ENCODE measurements at places on chromosomes 12 and 14. TPM values are rescaled to one million over a fixed set of nuclear protein-coding genes. Genes with fewer than 3 reads are reported as not detected.

DNA sequence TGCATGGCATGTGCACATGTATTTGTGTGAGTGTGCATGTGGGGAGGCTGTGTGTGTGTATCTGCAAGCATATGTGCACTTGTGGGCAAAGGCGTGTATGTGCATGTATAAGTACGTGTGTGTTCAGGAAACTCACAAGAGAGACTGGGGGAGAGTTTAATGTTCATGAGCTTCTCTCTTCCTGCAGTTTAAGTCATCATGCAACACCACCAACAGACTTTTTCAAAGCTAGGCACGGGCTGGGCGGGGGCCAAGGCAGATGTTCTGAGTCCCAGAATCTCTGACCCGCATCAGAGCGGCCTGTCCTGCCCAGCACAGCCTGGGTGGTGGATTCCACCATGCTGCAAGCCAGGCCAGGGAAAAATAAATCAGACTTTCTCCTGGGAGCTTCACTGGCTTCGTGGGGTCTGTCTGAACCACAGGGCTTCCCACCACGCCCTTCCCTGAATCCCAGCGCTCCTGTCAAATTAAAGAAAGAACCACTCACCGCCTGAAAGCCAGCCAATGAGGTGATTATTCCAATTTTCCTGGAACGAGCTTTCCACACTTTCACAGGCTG is 75.7 kb downstream of the PITPNM2 start:
- DNase-seq = no peak

- DNase-seq = no peak
Observed at GRCh38 chr12:66352197-66352596, 49.9 kb downstream of the HELB start.

DNA sequence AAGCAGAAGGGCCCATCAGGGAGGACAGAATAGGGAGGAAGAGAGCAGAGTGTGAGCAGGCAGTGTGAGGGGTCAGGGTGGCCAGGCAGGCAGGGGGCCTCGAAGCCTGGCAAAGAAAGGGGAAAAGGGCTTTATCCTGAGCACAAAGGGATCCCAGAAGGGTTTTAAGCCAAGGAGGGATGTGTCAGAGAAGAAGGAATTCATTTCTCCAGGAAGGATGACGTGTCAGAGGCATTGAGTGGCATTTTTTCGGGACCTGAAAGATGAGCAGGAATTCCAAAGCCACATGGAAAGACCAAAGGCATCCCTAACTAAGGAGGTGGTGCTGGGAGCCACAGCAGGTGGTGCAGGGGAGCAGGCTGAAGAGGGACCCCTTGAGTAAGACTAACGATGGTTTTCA is 132.1 kb downstream of the DICER1 start:
- no peak for DNase-seq

Gene CCDC196
- total RNA-seq = not detected

DNA sequence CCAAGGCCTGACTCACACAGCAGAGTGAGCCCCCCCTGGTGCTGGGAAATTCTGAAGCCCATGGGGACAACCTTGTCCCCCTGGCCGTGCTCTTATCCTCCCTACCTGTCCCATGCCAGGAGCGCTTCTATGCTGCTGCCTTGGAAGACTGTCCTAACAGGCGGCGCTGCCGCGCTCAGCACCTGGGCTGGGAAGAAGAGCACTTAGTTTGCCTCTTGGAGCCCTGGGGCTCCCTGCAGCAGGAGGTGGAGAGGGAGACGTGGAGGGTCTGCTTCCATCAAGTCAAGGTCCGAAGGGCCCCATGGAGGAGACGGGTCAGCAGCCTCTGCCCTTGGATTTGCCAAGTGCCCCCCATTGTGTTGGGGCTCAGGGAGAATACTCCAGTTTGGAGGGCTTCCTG is 300.5 kb downstream of the CACNA1C start:
- no peak for DNase-seq

Gene TSPAN11
- total RNA-seq = 10.0 TPM

GRCh38 chr12:3944620-3945019 is 71.4 kb upstream of the PARP11 start:
- no peak for DNase-seq

GRCh38 chr12:48486261-48486660 is 4.0 kb downstream of the C12orf54 start:
- no peak for DNase-seq

DNA sequence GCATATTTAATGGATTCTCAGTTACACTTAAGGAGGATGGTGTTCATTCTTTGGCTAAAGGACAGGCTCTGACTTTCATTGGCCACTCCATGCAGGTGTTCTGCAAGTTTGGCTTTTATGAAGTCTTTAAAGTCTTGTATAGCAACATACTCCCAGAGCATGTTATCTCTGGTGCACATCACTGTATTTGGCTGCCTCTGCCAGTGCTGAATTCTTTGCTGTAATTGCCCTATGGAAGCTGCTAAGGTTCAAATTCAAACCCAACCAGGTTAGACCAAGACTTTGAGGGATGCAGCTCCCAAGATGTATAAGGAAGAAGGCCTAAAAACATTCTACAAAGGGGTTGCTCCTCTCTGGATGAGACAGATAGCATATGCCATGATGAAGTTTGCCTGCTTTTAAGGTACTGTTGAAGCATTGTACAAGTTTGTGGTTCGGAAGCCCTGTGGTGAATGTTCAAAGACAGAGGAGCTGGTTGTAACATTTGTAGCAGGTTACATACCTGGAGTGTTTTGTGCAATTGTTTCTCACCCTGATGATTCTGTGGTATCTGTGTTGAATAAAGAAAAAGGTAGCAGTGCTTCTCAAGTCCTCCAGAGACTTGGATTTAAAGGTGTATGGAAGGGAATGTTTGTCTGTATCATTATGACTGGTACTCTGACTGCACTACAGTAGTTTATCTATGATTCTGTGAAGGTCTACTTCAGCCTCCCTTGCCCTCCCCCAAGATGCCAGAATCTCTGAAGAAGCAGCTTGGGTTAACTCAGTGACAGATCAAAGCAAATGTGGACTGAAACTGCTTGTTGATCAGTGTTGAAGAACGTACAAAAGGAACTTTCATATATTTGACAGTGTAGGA is 19.4 kb downstream of the TMEM116 start:
- DNase-seq = no peak

Gene MYBPC1
- 398 TPM for total RNA-seq

DNA sequence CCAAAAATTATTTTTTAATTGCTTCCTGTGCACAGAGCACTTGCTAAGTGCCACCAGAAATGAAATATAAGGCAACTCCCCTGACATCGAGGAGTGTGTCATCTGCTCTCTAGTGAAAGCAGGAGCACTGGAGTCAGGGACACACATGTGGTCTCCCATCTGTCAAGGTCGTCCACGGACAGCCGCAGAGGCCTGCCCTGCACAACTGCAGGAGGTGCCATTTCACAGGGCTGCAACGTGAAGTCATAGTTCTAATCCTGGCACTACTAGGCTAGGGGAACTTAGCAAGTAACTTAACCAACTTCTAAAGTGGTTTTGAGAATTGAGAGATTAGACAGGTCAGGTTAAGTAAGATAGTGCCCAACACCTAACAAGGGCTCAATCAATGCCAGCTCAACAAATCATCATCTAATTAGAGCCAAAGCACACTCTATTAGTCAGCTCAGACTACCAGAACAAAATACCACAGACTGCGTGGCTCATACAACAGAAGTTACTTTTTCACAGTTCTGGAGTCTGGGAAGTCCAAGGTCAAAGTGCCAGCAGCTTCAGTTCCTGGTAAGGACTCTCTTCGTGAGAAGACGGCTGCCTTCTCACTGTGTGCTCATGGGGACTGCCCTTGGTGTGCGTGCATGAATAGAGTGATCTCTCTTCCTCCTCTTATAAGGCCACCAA is 30.7 kb downstream of the FOXN3 start:
- DNase-seq = peak; percentile 21

DNA sequence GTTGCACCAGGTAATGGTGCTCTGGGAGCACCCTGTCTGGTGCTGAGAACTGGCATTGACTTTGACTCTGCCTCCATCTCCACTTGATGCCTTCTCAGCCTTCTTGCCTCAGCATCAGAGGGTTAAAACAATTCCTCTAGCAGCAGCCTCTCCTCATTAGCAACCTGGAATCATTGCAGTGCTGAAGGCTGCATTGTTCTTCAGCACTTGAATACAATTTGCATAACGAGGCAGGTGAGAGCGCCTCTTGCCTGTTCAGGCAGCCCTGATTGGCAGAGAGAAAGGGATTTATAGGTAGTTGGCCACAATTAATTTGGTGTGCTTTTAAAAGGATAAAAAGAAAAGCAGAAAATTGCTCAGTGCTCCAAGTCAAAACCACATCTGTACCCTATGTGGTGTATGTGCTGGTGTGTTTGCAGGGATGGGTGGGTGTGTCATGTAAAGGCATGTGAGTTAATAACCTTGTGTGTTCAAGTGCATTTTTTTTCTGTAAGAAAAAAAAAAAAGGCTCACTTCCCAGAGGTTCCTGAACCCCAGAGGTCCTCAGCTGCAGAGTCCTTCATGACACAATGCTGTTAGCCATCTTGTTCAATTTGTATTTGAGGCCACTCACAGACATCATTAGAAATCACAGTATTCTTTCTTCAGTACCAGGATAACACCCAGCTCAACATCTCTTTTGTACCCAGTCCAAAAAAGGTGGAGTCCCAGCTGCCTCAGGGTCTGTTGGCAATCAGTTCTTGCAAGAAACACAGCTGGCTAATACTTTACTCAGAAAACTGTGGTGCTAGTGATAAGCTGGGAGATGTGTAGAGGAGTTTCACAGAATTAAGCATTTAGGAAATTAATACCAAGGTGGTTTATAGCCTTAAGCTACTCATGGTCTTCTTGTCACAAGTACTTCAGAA is 385.6 kb downstream of the GRIN2B start:
- no peak for DNase-seq

DNA sequence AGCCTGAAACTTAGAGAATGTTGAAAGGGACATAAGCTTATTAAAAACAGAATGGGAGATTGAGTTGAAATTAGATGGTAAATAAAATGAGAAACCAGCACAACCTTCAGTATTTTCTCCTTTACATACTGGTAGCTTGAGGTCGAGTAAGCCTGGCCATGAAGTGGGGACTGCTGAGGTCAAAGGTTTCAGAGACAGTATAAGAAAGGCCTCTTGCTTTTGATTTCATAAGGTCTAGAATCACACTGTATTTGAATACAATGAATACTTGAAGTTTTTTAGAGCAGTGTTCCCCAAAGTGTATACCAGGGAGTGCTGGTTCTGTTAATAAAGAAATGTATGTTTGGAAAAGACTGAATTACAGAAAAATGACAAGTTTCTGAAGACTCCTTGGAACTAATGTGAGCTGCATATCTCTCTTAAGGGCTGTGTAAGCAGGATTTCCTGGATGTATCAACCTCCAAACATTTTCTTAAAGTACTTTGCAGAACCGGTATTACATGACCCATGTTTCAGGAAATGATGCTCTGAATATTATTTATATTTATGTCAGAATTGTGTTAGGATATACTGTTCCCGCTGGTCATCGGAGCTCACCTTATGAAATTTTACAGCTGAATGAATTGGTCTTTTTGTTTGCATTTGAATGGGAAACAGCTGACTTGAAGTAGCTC is 85.0 kb downstream of the AKAP6 start:
- DNase-seq = no peak

Gene RGS6
- total RNA-seq = 3.9 TPM

DNA sequence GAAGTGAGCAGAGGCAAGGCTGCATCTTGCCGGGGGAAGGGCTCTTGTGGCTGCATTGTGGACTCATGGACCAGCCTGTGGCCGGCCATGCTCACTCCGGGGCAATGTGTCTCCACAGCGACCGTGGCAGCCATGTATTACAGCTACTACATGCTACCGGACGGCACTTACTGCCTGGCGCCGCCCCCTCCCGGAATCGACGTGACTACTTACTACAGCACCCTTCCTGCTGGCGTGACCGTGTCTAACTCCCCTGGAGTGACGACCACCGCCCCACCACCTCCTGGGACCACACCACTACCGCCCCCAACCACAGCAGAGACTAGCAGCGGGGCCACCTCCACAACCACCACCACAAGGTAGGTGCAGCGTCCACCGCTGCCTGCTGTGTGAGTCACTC is 42.1 kb downstream of the SFSWAP start:
- no peak for DNase-seq

DNA sequence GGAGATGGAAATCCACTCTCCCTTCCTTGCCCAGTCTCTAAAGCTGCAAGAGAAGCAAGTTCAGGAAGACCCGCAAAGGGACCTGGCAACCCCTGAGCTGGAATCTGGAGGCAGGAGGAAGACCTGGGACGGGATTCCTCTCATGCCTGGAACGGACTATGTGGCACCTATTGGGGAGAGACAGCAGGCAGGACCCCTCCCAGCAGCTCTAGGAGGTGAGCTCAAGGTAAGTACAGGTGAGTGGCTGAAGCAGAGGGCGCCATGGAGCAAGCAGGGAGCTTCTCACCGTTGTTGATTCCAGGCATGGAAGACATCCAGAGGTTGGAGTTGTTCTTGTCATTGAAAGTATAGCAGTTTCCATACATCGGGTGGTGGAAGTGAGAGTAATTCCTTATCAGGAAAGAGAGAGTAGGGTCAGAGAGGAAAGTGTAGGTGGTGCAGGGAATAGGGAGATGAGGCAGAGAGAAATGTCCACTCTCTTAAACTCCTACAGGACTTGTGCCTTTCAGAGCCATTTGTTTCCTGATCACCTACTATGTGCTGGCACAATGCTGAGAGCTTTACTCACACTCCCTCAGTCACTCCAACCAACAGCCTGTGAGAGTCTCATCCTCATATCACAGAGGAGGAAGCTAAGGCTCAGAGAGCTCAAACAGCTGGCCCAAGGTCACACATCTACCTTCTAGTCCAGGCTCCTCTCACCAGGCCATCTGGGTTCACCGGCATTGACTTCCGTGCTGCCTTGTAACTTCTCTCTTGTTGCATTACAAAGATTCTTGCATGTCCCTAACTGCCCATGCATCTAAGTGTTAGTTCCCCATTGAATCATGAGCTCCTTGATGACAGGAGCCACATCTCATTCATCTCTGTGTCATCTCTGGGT is 13.9 kb upstream of the TNFRSF1A start:
- no peak for DNase-seq

GRCh38 chr12:123761841-123762714 is at the start of gene DNAH10:
Gene DNAH10, plus strand, starts transcription at chr12:123762301. Its CDS starts 36 bp downstream, at chr12:123762337.
- no peak for DNase-seq

GRCh38 chr12:6946033-6946919 is 2.5 kb downstream of the C12orf57 start:
- DNase-seq = no peak

GRCh38 chr14:60655119-60655897 is 6.0 kb upstream of the SIX1 start:
- no peak for DNase-seq

DNA sequence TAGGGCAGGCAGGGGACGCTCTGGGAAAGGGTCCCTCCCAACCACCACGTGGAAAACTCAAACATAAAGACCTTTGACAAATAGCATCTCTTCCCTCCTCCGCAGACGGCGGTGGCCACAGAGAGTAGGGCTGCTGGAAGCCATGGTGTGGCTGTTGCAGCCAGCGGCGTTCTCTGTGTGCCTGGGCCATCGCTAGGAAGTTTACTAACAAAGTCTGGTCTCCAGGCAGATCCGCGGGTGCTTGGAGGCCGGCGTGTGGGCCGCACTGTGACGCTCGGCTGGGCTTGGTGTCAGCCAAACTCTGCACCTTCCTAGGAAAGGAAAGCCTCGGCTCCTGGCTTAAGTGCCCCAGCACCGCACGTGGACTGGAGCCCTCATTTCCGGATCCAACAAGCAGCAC is 65.6 kb downstream of the CCDC88C start:
- no peak for DNase-seq

Gene OTUB2
- total RNA-seq = 2.9 TPM

Measured in skin of body (tissue), 3 donors.